ENCODE measurements at places on chromosomes 11 and 22.
A peak's percentile ranks its signal among the peaks of the same experiment; 100 is the strongest.

DNA sequence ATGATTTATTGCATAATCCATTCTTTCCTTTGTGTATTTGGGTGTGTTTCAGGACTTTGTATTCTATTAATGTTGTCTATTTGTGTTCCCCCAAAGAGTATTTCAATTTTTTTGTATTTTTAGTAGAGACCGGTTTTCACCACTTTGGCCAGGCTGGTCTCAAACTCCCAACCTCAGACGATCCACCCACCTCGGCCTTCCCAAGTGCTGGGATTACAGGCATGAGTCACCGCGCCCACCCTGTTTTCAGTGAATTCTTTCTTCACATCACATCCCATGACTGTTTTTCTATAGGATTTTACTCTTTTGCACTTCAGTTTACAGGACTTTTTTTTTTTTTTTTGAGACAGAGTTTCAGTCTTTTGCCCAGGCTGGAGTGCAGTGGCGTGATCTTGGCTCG lies 46.3 kb downstream of the RBX1 start:
- no peak for DNase-seq

DNA sequence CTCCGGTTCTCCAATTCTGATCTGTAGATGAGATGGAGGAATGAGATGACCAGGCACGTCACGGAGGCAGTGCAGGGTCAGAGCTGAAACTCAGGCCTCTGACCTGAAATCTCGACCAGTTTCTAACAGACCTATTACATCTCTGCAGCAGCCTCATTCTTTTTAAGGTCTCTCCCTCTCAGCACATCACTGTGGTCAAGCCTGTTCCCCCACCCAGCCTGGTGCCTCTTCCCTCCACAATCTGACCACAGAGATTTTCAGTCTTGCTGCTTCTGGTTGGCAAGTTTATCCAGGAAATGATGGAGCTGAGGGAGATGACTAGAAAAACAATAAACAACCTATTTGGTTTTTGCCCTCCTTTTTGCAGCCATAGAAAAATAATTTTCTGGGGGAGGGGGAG lies 9.5 kb downstream of the GRAMD1B start:
- DNase-seq = no peak

DNA sequence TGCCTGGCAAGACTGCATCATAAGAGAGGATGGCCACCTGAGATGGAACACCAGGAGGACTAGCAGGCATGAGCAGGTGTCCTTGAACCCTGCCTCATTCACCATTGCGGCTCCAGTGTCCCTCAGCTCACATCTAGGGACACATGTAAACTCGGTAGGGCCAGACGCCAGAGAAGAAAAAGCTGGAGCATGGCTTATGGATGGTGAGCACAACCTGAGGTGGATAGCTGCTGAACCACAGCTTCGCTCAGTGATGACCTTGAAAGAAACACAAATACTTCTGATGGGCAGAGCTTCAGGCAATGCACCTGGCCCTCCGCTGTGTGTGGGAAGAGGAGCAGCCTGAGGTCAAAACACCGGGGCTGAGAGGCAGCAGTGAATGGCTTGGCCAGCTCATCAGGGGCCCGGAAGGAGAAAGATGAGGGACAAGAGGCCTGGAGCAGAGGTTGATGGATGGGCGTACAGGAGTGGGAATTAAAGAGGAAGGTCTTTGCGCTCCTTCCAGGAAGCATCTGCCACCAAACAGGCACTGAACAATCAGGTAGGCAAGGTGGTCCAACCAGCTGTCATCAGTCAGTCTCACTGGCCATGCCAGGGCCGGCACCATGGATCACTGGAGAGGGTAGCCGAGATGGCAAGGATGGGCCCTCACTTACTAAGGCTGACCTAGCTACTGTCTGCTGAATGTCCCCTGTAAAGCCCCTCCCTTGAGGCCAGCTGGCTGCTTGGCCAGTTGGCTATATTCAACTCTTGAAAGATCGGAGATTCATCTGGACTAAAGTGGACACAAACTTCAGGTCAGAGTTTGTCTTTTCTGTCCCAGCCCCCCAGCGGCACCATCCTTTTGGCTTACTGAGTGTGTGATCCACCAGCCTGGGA lies 89.7 kb downstream of the MYEOV start:
- DNase-seq = no peak

GRCh38 chr11:70105755-70106571 lies 27.8 kb downstream of the ANO1 start:
- DNase-seq = no peak

DNA sequence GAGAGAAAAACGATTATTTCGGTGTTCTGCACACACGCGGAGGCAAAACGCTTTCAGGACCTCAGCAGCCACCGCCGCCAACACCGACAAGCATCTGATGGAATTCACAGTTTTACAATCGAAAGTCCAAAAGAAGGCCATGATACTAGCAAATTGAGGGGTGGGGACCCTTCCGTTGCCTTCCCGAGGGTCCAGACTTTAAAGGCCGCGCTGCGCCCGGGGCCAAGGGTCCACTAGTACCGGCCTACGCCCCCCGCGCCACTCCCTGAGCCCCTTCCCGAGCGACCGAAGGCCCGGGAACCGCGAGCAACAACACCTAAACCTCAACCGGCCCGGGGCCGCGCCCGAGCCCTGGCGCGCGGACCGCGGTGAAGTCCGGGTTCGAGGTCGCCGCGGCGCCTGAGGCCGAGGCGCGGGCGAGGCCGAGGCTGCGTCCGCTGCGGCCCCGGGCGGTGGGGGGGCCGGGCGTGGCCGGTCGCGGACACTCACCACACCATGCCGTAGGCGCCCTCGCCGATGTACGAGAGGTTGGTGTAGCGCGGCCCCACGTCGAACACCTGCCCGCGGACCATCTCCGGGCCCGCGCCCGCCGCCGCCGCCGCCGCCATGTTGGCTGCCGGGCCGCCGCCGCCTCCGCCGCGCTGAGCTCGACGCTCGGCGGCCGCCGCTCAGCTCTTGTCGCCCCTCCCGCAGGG lies 465 bp downstream of the MAPK1 start:
- no peak for DNase-seq

- DNase-seq = no peak
These were observed 43.5 kb downstream of the PPFIA1 start for GRCh38 chr11:70313945-70314344.

- no peak for DNase-seq
These were observed 101.4 kb upstream of the MTNR1B start for GRCh38 chr11:92867913-92868619.

- peak; percentile 66 for DNase-seq
These were observed 7.8 kb downstream of the SIPA1 start for GRCh38 chr11:65645710-65646109.

DNA sequence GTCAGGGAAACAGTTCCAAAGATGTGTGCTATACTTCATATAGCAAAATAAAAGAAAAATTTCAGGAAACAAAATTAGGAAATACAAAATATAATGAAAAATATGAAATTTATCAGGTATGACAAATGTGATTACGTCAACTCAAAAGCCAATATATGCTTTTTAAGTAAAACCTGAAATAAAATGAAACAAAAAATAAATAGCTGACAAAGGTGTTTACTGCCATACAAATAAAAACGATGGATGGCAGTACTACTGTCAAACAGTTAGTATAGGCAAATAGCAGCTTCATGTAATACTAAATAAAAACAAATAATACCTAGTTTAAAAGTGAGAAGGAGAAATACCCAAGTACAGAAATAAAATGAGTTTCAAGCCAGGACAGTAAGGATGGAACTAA lies 13.7 kb downstream of the CEP57 start:
- DNase-seq = no peak

DNA sequence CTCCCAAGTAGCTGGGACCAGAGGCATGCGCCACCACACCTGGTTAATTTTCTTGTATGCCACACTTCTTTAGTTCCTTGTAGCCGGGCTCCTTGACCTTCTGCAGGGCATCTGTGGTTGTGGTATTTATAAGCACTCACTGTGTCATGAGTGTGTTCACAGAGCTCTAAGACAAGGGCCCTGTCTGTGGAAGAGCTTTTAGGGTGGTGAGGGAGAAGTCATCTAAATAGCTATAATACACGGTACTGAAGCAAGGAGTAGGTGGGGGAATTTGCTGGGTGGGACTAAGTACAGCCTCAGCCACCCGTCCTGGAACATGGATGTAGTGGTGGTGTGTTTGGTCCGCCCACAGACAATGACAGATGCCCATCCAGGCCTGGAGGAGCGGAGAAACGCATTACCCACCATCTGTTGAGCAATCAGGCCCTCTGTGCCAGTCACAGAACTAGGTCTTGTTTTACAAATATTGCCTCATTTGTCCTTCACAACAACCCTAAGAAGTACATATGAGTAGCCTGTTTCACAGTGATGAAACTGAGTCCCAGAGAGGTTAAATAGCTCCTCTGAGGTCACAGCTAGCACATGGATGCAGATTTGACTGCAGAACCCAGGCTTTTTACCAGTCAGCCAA lies 10.1 kb downstream of the ACO2 start:
- DNase-seq = no peak

GRCh38 chr11:9697766-9698165 lies 33.9 kb downstream of the SWAP70 start:
- DNase-seq = no peak

GRCh38 chr11:111944651-111945051 lies 7.5 kb downstream of the DIXDC1 start:
- peak; percentile 61 for DNase-seq

DNA sequence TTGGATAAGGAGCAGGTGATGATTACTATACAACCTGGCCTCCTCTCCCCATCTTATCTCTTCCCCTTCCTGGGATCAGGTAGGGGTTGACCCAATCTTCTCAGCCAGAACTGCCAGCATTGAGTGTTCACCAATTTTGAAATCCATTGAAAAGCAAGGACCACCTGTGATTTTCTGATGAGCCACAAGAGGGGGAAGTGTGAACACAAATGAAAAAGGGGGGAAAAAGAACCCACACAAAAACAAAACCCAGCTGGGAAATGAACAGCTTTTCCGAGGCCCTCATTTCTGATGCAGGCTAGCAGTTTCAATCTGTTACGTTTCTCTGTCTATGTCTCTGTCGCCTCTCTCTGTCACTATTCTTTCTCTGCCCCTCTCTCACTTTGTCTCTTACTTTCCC lies 161.9 kb downstream of the INSC start:
- DNase-seq = peak; percentile 40

DNA sequence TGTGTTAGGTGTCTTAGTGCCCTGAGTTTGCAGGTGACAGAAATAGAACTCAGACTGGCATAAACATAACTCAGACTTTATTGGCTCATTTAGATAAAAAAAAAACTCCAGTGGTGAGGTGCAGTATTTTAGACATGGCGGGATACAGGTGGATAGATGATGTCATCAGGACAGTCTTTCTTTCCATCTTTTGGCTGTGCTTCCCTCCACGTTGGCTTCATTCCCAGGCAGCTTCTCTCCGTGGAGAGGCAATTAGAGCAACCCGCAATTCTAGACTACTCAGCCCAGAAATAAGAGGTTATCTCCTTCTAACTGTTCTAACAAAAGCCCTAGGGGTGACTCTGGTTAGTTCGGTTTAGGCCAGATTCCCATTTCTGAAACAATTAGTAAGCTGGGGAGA lies 40.5 kb downstream of the NCAM1 start:
- DNase-seq = no peak

GRCh38 chr11:14224395-14224794 lies 134.6 kb downstream of the RRAS2 start:
- DNase-seq = no peak

GRCh38 chr22:47071807-47072641 lies 309.6 kb downstream of the TBC1D22A start:
- no peak for DNase-seq

- DNase-seq = no peak
These were observed 52.6 kb upstream of the SESN3 start for GRCh38 chr11:95283650-95284049.

DNA sequence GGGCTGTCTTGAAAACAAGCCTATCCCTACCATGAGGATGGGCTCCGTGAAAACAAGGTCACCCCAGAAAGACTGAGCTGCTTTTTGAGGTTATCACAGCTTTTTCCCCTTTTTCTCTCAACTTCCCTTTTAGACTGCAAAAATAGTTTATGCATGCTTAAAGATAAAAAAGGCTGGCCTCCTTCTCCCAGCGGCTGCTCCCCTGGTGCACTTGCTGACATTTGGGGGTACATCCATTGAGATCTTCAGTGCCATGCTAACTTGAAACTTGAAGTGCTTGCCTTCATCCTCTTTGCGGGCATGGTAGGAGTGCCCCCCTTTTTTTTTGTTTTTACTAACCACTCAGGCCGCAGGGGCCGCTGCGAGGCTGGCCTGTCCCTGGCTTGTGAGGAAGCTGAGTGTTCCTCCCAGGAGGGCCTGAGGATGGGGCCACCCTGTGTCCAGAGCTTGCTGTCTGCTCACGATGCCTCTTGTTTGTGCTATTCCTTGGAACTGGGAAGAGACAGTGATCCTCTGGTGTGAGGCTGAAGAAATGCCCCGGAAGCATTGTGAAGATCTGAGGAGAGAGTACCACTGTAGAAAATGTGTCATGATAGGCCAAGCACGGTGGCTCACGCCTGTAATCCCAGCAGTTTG lies 2.2 kb downstream of the TANGO2 start:
- DNase-seq = no peak

GRCh38 chr11:1829039-1829820 lies 5.6 kb upstream of the SYT8 start:
- DNase-seq = peak; percentile 76

DNA sequence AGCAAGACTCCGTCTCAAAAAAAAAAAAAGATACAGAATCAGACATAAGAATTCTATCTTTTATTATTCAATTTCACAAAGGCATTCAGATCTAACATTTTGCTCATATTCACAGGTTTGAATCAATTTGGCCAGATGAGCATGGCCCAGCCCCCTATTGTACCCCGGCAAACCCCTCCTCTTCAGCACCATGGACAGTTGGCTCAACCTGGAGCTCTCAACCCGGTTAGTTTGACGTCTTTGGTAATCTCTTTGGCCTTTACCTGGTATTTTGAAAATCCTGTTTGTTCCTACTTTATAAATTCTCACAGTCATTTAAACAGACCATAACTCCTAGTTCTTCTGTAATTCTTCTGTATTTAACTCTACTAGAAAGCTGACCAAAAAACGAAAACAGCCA lies 55.3 kb downstream of the EP300 start:
- no peak for DNase-seq

DNA sequence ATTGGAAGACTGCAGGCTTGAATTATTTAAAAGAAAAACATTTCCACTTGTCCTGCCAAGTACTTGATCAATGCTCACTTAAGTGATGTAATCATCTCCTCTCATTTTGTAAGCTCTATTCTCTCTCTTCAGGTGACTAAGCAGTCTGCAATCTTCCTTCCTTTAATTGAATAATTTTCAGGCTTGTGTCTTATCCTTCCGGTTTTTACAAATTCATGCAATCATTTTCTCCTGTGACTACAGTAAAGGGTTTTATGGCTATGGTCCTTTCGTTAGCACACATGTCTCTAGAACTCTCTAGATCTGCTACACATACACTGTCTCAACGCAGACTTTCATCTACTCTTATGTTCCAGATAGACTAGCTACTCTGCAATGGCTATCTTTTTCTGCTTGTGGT lies 12.6 kb upstream of the UPB1 start:
- DNase-seq = peak; percentile 77

DNA sequence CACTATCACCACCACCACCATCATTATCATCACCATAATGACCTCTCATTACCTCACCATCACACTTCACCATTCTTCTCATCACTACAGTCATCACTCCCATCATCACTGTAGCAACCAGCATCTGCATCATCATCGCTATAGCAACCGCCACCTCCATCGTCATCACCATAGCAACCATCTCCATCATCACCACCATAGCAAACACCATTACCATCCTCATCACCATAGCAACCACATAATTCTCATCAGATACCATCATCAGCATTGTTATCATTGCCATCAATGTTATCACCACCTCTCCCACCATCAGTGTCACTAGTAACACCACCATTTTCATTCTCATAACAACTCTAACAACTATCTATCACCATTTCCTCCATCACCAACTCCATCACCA lies 23.1 kb upstream of the CD82 start:
- DNase-seq = no peak

Data from EL (cell line).